GDM1 (cell line): ENCODE measurements at places on chromosomes 2 and 18.

DNA sequence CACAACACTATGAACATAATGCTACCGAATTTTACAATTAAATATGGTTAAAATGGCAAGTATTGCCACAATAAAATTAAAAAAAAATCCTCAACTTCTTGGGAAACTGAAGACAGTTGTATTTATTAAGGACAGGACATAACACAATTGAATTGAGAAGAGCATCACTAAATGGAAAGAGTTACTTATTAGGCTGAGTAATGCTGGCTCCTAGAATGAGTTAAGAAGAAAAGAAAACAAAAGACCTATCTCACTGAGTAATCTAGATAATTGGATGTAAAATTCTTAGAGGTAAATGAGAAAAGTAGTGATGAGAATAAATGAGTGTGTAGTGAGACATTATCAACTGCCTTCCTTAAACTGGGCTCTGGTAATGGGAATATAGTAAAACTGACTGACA is 121.7 kb downstream of the FSIP2 start:
- no peak for DNase-seq

- no peak for DNase-seq
Measured at GRCh38 chr18:22348521-22349316, 69.0 kb downstream of the CTAGE1 start.

GRCh38 chr2:158315000-158315399 is 141.6 kb downstream of the CCDC148 start:
- DNase-seq, result no peak

GRCh38 chr18:34818064-34818463 is 108.0 kb downstream of the DTNA start:
- DNase-seq, result no peak

- no peak for DNase-seq
Measured at GRCh38 chr2:218995561-218995960, 2.3 kb upstream of the CRYBA2 start.

GRCh38 chr2:215919624-215920243 is 93.6 kb downstream of the MREG start:
- no peak for DNase-seq

DNA sequence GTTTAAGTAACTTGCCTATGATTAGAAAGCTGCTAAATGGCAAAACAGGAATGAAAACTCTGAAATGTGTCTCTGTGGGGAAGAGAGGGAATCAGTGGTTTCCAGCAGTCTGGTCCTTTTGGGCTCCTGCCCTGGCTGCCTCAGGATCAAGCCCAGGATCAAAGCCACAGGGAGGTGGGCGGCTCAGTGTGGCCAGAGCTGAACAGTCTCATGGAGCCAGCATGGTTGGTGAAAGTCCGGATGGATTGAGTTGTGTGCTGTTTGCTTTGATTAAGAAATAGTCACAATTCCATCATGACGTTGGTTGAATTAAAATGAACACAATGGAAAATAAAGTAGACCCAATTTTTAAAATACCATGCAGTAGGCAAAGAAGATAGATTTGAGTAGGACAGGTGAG is 344.2 kb downstream of the LPIN1 start:
- DNase-seq, result no peak

- no peak for DNase-seq
Measured at GRCh38 chr2:27920148-27920885, 29.8 kb downstream of the BABAM2 start.

GRCh38 chr2:8754106-8754776 is 72.4 kb downstream of the ID2 start:
- no peak for DNase-seq

- DNase-seq, result no peak
Measured at GRCh38 chr2:241629762-241630435, 7.1 kb downstream of the THAP4 start.
